ENCODE measurements at places on chromosomes 3 and 15.

GRCh38 chr3:157572559-157573270 is 69.5 kb upstream of the VEPH1 start:
- no peak for DNase-seq

DNA sequence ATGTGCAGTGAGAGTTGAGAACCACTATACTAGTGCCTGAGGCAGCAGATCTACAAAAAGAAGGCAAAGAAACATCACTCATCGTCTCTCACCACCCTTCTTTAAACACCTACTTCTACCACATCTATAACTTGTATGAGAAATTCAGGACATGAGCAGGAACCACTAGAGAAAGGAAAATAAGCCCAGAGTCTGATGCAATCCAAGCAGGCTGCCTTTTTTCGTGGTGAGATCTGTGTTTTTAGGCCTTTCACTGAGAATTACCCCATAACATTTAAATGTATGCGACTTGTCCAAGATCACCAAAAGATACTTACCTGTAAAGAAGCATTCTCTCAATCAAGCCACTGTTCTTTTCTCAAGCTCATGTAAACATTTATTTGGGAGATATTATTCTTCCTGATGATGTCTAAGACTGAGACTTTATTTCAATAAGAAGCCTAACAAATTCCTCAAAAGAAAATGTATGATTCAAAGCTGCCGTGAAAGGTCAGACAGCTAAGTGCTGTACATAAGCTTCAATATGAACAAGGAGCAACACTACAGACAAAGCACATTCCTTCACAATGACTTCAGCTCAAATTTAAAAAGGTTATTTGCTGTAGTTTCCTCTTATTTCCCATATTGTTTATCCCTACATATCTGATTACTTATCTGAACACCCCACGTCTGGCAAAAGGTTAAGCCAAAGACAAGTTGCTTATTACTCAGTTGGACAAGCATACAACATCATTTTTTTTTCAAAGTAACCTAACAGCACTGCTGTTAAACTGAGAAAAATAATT is 16.5 kb downstream of the SPICE1 start:
- no peak for DNase-seq

DNA sequence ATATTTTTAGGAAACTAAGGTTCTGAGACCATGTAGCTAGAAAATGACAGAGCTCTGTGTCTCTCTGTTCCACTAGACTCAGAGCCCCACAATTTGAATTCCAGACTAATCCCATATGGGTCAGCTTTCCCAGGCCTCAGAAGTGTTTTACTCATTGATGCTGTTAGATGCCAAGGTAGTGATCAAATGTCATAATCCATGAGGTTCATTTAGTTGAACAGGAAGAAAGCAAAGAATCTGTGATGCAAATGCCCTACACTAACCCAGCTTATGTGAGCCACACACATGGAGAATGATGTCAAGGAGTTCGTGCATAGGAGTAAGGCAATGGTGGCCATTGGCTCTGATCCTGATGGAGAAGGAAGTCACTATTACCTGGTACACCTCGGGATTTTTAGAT is 363.4 kb upstream of the RARB start:
- no peak for DNase-seq

DNA sequence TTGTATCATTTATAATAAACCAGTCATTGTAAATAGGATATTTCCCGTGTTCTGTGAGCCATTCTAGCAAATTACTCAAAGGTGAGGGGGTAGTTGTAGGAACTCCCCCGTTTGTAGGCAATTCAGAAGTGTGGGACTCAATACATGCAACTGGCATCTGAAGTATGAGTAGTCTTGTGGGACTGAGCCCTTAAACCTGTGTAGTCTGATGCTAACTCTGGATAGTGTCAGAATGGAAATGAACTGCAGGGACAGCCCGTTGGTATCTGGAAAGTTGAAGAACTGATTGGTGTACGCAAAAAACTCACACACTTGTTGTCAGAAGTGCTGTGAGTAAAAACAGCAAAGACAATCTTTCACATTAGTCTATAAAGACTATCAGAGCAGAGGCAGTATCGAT is 32.6 kb downstream of the HERC1 start:
- no peak for DNase-seq

- no peak for DNase-seq
Observed at GRCh38 chr3:115212615-115213014, 65.5 kb upstream of the ZBTB20 start.

DNA sequence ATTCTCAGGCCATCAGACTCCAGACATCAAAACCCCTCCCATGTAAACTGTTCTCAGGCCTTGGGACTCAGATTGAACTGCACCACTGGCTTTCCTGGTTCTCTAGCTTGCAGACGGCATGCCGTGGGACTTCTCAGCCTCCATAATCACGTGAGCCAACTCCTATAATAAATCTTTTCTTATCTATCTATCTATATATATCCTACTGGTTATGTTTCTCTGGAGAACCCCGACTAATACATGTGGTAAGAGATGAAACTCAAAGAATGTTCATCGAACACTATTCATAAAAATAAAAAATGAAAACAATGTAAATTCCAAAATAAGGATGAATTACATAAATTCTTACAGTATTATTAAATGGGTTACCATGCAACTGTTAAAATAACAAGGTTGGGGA is 84.5 kb upstream of the NTRK3 start:
- DNase-seq, result no peak

- DNase-seq, result no peak
Observed at GRCh38 chr3:86801921-86802320, 189.0 kb downstream of the VGLL3 start.

DNA sequence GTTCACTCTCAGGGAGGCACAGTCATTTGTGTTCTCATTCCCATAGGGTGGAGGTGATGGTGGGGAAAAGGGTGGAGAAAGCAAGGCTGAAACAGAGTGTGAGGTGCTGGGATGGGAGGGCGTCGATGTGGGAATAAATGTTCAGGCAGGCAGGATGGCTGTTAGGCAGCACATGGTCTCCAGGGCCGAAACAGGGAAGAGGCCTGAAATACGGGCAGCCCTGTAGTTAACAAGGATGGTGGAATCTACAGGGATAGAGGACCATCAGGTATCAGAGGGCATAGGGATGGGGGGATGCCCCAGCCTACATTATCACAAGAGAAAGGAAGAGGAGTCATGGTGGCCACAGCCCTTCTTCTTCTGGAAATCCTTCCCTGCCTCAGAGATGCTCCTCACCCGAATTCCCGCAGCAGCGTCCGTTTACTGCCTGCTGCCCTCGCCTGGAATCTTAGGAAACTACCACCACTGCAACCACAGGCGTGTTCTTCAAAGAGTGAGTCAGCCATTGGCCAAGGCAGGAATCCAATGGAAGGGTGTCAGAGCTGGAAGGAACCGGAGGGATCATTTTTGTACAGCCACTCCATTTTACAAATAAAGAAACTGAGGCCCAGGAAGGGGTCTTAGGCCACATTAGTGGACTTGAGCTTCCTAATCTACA is 49.7 kb upstream of the POMGNT2 start:
- DNase-seq, result peak; percentile 3

DNA sequence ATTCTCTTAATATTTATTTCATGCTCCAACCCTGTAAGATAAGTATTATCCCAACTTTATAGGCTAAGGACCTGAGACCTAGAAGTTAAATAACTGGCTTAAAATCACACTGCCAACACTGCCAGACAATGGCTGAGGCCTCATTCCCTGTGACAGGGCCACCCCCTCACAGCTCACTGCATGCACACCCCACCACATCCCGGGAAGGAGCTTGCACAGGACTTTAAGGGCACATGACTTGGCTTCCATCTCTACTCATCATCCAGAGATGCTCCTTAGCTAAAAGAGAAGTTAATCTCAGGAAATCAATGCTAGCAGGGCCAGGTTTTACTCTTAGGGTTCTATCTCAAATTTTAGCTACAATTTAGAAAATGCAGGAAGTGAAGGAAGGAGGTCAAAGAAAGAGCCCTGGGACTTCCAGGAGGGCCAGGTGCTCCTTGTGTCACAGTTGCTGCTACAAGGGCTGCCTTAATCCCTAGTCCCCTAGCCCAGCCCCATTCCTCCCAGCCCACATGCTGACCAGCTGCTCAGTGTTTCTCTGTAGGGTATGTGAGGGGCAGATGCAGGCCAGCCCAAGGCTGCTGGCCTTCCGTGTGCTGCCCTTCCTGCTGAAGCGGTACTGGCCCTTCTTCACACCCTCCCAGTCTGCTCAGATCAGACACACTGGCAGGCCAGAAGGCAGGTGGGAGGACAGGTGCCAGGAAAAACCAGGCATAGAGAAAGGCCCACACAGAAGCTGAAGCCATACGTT is 53.5 kb downstream of the WWTR1 start:
- no peak for DNase-seq

DNA sequence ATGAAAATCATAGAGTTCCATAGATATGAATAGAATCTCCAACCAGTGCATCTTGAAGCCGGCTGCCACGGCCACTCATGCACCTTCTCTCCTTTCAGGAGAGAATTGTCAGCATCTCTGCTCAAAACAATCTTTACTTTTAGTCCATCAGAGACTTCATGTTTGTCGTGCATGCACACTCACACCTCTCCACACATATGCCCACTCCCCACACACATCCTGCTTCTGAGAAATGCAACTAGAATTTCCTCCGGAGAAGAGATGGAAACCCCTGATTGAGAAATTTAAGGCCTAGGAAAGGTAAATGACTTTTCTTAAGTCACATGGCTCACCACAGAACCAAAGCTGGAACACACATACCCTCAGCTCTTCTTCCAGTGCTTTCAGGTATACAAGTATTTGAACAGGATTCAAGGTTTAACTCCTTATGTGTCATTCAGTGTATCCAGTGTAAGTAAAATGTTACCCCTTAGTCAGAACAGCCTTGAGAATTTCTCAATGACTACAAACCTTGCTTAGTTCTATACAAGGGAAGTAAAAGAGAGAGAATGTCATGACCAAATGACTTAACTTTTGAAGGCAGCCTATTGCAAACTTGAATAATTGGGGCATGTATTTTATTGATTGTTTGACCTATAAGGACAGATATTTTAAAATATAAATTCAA is 69.1 kb upstream of the TSEN2 start:
- DNase-seq, result no peak

Measured in NCI-H748 treated with DMSO at 0.1 percent for 48 hours (cell line).